SHP77 treated with DMSO at 0.1 percent for 48 hours (cell line): ENCODE measurements at places on chromosomes 12 and 14.

DNA sequence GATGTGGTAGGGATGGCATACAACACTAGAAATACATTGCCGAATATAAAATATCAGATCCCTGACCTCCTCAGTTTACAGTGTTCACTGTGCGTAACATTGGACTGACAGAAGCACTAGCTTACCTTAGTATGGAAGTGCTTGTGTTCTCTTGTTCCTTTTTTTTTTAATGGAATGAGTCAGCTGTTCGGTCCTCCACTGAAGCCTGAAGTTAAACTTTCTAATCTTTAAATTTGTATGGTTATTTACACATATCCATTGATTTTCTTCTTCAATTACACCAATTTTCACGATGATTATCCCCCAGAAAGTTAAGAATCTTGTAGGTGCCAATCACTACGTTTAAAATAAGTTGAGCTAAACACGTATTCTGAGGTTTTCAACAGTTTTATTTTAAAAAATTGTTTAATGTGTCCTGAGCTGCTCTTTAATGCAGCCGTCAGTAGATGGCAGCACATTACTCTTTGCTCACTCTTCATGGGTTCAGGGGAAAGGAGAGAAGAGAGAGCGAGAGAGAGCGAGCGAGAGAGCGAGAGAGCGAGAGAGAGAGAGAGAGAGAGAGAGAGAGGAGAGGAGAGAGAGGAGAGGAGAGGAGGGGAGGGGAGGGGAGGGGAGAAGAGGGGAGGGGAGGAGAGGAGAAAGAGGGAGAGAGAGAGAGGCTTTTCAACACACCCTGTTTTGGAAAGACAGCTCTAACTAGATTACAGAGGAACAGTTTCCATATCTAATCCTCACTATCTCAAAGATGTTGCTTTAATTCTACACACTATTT, 134.7 kb upstream of the SCAF11 start:
- peak; percentile 68 for DNase-seq

DNA sequence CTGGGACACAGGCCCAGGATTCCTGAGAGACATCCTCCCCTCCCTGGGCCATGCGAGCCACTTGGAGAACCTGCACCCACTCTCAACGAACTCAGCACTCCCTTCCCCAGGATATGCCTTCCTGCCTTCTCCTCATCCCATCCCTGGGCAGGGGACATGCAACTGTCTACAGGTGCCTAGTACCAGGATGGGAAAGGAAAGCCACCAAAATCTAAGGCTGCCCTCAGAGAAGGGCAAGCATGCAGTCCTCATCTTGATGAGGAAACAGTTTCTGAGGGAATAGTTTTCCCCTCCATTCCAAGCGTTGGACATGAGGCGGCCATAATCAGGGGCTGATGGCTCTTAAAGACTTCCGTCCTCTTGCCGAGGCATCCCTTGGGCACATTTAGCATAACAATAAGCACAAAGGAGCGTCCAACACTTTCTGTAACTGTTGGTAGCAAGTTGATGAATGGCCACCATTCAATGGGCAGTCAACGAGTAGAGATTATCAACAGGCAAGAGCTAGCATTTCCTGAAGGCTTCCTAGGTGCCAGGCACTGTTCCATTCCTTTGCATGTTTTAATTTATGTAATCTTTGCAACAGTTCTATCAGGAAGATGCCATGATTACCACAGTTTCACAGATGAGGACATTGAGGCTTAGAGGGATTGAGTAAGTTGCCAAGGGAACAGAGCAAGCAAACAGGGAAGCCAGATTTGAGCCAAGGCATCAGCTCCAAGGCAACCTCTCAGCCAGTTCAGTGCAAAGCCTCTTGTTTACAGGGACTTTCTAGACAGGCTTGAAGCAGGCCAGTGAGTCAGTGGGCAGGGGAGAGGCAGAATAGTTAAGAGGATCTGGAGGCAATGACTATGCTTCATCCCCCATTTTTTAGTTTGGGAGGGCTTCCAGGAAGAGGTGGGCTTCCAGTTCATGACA, 105.1 kb downstream of the SINHCAF start:
- no peak for DNase-seq

- DNase-seq = no peak
Measured at GRCh38 chr12:84341467-84342193, 571.0 kb downstream of the SLC6A15 start.

DNA sequence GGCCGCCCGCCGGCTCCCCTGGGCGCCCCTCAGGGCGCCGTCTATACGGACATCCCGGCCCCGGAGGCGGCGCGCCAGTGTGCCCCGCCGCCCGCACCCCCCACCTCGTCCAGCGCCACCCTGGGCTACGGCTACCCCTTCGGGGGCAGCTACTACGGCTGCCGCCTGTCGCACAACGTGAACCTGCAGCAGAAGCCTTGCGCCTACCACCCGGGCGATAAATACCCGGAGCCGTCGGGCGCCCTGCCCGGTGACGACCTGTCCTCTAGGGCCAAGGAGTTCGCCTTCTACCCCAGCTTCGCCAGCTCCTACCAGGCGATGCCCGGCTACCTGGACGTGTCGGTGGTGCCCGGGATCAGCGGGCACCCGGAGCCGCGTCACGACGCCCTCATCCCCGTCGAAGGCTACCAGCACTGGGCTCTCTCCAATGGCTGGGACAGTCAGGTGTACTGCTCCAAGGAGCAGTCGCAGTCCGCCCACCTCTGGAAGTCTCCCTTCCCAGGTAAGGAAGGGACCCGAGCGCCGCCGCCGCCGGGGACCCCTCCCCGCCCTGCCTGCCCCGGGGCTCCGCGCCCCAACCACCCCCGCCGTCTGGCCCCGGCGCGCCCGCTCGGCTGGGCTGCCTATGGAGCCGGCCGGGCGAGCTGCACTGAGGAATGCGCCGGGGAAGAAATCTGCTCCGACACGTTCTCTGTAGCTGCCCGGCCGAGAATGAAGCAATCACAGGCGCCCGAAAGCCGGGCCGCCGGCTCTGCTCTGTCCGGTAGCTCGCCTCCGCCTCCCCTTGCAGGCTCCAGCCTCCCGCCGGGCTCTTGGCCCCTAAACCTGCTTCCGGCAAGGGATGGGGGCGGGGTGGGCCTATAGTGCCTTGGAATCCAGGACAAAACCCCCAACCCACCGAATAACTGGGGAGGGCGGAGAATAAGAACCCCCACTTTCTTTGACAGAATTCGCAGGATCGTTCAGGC, 794 bp downstream of the HOXC13 start:
- DNase-seq = no peak

DNA sequence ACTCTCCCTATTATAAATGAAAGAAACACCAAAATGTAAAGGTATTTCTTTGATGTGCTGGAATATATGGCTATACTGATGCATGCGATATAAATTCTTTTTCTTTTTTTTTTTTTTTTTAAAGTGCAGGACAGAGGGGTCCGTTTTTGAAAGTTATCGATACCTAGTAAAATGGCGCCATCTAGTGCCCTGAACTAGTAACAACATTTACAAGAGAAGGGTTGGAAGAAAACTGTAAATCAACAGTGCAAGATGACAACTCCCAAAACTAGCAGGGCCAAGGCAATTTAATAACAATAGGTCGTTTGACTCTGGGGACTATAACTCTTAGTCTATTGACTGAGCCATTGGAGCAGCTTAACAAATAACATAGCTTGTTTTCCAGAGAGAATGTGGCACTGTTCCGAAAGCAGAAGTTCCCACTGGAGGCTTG, 137.7 kb downstream of the SPTSSA start:
- DNase-seq = peak; percentile 58

DNA sequence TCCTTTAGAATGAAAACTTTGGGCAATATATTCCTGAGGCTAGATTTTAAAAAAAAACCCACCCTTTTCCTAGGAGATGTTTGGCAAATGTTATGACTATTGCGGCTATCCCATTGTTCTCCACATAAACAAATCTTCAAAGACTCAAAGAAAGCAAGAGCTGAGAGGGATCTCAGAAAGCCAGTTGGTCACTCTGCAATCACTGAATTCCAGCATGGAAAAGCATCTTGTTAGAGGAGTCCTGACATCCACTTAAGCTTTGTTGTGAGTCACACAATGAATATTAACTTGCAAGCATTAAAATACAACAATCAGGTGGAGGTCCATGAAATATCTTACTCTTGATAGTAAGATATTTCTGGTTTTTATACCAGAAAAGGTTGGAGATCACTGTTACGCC, 11.0 kb upstream of the PTPRB start:
- DNase-seq = no peak

DNA sequence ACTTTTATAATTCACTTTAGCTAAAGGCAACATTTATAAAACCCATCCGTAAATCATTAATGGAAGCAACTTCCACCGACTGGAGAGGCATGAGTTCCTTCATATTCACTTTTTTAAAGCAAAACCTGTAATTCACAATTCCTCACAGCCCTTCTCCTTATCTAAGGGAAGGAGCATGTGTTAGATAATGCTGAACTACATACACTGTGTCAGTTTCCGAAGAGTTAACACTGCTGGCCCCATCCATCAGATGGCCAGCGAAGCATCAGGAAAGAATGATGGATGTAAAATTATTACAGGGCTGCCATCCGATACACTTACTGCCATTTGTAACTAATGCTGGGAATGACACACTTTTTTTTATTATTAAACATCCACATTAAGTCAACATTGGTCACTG, 392.8 kb downstream of the SOX5 start:
- DNase-seq = peak; percentile 57

- DNase-seq = no peak
Measured at GRCh38 chr14:90815572-90815821, 733 bp downstream of the TTC7B start.

DNA sequence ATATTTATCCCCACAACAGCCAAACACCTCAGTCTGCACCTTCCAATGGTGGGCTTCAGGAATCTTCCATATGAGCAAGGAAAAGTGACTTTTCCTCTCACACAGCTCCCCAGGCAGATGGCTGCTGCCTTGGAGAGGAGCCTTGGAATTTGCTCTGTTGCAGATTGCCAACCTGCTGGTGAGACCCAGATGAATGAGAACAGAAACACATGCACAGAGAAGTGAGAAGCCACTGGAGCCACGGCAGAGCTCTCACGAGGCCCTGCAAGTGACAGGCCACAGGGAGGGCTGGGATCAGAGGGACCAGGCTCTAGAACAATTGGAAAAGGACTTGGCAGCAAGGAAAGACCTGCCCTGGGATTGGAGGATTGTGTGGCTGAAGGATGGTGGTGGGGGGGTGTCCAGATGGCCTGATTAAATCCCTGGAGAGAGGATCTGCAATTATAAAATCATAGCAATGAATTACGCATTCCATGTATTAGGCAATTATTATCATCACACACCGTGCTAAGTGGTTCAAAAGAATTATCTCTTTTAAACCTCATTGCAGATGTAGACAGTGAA, 84.9 kb upstream of the PWP1 start:
- DNase-seq = no peak

DNA sequence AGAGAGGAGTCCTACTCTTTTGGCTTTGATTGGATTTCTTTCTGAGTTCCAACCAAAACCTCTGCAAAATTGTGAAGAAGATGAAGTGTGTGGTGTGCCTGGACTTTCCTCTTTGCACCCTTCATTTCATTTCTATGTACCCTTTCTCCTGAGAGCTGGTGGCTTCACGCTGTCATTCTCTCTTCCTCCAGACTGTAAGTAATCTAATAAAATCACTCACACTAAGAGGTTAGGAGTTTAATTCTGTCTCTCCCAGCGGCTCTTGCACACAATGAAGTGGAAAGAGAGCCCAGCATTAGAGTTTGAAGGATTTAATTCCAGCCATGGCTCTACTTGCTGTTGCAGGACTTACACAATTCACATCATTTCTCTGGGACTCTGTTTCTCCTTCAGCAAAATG, 37.8 kb upstream of the CRADD start:
- no peak for DNase-seq

DNA sequence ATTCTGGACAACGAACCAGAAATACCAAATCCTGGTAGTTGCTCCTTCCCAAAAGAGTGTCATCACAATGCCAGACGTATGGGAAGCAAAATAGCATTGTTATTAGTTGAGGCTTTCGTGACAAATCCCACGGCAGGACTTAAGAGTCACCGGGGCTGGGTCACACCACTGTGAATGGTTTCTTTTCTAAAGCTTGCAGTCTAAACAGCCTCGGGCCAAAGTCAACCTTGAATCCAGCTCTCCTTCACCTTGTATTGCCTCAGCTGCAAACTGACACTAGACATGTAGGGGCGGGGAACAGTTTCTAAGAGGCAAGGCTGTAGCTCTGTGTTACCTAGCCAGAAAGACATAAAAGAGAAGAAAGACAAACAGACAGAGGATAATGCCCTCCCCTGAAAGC, 734.8 kb downstream of the MED13L start:
- no peak for DNase-seq

GRCh38 chr12:28158353-28158752, 31.9 kb upstream of the CCDC91 start:
- no peak for DNase-seq

DNA sequence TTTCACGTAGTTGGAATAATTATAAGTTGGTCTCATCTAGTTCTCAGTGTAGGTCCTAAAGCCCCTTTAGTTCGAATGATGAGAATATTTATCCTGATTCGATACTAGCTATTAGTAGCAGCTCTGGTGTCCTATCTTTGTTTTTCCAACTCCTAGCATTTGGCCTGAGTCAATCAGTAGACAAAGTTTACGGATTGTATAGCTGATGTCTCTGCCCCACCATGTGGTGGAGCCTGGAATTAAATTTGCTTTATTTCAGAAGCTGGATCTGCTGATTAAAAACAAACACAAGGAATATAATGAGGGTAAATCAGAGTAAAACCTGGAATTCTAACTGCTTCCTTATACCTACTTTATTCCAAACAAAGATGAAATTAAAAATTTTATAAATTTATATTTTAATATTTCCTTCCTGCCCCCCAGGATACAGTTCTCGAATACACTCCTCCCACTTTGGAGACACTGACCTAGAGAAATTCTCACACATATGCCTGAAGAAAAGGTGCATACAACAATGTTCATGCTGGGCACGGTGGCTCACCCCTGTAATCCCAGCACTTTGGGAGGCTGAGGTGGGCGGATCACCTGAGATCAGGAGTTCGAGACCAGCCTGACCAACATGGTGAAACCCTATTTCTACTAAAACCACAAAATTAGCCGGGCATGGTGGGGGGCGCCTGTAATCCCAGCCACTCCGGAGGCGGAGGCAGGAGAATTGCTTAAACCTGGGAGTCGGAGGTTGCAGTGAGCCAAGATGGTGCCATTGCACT, 7.6 kb upstream of the BRMS1L start:
- DNase-seq = no peak

- peak; percentile 59 for DNase-seq
Measured at GRCh38 chr12:109387425-109388166, 39.9 kb downstream of the MYO1H start.

DNA sequence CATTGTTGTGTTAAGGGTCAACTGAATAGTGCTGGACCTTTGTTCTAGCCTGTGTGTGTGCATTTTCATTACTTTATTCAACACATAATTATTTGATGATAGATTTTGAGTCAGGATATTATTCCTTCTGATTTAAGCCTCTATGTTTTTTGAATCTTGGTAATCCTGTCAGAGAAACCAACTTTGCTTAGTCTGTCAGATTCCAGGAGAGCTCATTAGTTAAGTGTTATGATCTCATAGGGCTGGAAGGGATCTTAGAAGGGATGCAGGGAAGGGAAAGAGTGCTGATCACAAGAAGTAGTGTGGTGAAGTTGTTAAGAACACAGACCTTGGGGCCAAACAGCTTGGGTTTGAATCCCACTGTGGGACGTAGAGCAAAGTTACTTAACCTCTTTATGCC, 52.9 kb downstream of the SCN8A start:
- no peak for DNase-seq
